ENCODE measurements at places on chromosomes 3 and 15.

DNA sequence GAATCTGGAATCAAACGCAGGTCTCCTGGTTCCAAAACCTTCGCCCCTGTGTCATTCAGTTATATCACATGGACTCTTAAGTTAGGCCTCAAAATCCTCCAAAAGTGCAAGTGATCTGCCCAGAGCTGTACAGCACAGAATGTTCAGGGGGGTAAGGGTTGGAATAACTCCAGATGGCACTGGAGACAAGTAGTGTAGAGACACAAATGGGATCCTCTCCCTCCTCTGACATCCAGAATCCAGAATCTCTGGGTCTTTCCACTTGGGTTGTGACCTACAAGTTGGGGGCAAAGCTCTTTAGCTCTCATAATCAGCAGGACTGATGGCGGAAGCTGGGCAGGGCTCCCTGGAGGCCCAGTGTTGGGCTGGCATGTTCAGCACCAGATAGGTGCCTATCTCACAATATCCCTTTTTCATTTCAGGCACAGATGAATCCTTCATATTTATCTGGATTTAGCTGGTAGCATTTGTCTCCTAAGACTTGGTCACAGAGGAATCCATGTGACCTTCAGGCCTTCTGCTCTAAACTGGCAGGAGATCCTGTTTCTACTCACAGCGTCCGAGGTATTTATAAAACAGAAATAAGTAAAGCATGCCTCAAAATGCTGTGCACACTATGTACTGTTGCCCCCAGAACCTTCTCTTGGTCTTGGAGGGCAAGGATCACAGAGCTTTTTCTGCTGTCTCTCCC lies 15.4 kb downstream of the ABHD2 start:
- no peak for DNase-seq

- peak; percentile 88 for DNase-seq
Observed at GRCh38 chr3:172550347-172550943, 27.2 kb upstream of the TNFSF10 start.

GRCh38 chr3:29697989-29698388 lies 417.1 kb downstream of the RBMS3 start:
- peak; percentile 87 for DNase-seq

DNA sequence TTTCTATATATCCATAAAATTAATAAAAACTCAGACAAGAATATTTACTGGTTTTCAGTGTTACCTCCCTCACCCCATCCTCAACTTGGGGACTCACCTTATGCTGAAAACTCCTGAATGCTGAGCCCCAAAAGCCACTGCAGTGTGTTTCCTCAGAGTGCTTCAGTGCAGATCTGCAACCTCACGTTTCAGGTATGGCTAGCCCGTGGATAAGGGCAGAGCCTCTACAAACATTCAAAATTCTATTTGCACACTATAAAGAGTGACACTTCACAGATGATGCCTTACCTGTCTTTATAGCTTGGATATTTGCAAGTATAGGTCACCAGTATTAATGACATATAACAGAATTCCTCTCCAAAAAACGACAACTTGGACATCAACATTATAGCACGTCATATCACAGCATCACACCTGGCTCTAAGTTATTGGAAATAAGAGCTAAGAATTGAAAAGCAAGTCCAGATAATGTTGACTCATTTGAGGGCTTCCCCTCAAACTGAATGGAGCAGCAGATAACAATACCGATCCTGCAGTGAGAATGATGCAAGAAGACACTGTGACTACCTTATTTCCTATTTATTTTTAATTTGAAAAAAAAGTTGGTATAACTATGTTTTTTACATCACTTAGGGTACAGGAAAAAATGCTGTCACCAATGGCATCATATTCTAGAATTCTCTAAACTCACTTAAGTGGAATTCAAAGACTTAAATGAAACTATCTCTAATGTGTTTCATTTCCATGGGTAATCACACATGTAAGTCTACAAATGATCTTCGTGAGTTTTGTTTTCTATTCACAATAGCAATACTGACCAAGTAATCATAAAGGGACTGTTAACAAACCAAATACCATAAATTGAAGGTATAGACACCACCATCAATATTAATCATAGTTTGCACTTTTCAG lies 40.7 kb upstream of the RSL24D1 start:
- no peak for DNase-seq

DNA sequence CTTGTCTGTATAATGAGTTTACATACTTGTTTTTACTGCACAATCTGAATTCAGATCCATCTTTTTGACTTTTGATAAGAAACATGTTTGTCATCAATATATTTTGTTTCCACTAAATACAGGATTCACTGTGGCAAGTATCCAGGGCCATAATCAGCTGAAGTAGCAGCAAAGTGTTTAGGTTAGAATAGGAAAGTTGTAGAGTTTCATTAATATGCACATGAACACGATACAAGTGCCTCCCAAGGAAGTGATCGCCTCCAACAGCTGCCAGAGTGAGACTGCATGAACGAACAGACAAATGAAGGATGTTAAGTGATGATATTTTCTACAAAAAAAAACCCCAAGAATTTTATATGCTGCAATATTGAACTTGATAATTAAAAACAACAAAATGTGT lies 204.3 kb downstream of the TBL1XR1 start:
- DNase-seq, result no peak

DNA sequence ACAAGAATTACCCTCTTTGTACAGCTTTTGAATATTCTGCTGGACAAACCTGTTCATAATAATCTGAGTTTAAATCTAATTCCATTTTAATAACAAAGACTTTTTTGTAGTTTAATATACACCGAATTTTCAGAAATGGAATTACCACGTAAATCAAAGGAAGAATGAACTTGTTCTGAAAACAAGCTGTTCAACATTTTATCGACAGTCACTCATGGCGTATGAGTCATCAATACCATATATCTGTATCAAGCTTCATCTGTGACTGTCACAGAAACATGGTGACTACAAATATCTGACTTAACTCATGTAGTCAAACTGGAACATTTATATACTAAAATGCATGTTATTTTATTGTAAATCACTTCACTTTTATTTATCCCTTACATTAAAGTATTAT lies 90.0 kb downstream of the EFL1 start:
- no peak for DNase-seq

DNA sequence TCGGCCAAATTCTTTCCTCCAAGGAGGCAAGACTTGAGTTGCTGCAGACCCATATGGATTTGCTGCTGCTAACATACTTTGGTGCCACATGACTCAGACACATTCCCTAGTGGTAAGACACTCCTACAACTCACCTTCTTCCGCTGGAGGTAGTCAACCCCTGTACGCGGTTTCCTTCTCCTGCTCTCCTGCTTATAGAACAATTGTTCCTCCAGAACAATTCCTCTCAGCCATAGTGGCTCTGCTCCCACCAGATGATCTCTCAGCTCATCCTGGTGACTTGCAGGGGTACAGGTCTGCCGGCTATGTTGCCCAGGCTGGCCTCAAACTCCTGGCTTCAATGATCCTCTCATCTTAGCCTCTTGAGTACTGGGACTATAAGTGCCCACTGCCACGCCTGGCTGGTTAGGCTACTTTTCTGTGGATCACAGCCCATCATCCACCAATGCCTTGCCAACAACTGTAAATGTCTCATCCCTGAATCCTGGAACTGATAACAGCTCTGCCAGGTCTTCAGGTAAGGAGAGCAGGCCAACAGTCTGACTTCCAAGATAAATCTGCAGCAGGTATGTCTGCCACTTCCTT lies 2.4 kb upstream of the CXCR6 start:
- no peak for DNase-seq

- no peak for DNase-seq
Observed at GRCh38 chr3:123798550-123798949, 85.6 kb downstream of the MYLK start.

DNA sequence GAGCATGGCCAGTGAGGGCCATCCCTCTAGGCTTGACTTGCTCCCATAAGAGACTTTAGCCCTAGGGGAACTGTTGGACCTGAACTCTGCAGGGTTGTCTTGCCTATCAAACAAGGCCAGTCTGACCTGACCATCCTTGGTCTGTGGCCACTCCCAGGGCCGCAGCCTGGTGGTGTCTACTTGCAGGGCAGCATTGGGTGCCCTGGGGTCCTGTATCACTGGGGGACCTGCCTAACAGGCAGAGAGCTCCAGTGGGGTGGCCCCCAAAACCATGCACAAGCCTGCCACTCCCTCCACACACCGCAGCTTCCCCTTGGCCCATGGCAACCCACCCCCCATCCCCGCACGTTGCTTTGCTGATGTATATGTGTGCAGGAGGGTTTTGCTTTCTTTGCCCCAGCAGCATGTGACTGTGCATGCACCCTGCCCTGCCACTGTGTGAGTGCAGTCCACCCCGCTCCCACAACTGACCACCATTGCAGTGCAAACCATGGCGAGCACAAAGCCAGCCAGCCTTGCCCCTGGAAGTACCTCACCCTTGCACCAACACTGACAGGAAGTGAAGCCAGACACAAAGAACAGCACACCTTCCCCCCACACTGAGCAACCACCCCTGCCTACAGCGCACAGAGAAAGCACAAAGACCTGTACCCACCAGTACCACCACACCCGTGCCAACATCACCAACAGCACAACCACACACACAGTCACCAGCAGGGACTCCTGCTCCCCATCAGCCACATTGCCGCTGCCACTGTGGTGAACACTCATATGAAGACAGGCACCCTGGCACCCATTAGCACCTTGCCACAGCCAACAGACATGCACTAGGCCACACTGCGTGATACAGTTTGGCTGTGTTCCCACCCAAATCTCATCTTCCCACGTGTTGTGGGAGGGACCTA lies 88.8 kb downstream of the SENP7 start:
- no peak for DNase-seq

GRCh38 chr3:46442576-46443530 lies 21.9 kb downstream of the LTF start:
- DNase-seq, result no peak

- DNase-seq, result no peak
Observed at GRCh38 chr15:61025308-61025707, 203.8 kb downstream of the RORA start.

All from EH (cell line).